ENCODE measurements at places on chromosomes 7 and 10.

GRCh38 chr7:130872756-130873448 lies 138.9 kb upstream of the KLF14 start:
- no peak for DNase-seq

GRCh38 chr10:75402486-75403143 lies 1.1 kb upstream of the ZNF503 start:
- DNase-seq: no peak

DNA sequence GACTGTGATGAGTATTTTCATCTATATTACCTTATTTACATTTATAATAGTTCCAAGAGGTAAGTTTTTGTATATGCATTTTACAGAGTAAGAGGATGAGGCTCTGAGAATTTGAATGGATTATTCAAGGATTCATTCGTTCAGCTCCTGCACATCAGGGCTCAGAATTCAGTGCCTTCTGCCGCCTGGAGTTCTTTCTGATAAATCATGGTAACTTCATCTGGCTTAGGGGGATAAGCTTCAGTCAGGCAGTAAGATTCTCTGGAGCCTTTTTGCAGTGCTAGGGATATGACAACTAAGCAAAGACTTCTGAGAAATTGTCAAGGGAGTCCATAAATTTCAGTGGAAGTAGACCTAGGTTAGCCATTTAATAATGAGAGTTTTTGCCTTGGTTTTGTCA lies 668.6 kb downstream of the NRG3 start:
- no peak for DNase-seq

DNA sequence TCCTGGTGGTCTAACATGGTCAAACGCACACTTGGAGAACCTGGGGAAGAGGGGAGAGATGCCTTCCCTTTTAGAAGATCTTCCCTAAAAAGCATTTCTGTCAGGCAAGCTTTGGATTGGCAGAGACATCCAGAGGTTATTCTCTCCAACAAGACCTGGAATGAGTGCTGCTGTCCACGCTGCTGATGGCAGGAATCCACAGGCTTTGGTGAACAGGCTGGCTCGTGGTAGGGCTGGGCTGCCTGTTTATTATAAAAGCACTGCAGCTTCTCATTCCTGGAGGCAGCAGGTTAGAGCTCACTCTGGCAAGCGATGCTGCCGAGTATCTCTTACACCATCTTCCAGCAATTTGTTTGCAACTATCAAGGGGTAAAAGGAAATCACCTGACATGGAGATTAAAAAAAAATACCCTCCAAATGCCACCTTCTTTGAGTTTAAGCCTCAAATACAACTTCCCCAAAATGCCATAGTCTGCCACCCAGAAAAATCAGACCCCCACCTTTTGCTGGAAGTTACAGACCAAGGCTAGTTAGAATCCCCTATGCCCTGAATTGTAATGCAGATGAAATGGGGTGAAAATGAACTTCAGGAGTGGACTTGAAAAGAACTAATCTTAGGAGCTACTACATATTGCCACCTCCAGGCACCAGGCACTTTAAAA lies 152.1 kb upstream of the KMT2E start:
- DNase-seq: no peak

GRCh38 chr10:131908151-131908550 lies 7.3 kb downstream of the PPP2R2D start:
- DNase-seq: no peak

GRCh38 chr7:27689591-27690164 lies 27.0 kb upstream of the HIBADH start:
- no peak for DNase-seq

DNA sequence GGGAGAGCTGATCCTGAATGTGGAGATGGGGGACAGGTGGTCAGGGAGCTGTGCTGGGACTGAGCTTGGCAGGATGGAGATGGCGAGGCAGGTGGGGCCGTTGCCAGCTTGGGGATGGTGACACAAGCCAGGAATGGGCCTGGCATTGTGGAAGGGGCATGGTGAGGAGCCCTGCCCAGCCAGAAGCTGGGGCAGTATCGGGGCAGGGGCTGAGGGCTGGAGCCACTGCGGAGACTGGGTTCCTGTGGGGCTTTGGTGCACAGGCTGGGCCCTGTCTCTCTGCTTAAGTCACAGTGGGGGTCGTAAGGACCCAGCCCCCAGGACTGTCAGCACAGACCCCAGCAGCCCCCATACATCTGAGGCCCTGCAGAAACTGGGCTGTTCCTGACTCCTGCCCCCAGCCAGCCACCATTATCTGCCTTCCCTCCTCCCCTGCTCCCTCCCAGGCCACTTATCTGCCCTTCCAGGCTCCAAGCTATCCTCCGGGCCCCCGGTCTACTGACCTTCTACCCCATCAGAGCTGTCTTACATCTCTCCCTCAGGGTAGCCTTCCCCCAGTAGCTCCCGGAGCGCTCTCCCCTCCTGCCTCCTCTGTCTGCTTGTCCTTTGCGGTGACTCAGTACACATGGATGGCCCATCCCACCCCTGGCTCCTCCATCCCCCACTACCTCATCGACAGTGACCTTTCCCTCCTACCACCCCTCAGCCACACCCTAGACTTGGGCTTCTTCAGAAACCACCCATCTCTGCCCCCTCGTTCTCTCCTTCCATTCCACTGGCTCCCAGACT lies 44.2 kb downstream of the PPIF start:
- no peak for DNase-seq

All from fibroblast of skin of left quadriceps (primary cell).